NCI-H1436 treated with DMSO at 0.1 percent for 48 hours (cell line): ENCODE measurements at places on chromosomes 11 and 22.

- no peak for DNase-seq
These were observed 19.9 kb downstream of the PACSIN2 start for GRCh38 chr22:42994917-42995562.

GRCh38 chr11:57353852-57354251, 15.7 kb downstream of the P2RX3 start:
- no peak for DNase-seq

DNA sequence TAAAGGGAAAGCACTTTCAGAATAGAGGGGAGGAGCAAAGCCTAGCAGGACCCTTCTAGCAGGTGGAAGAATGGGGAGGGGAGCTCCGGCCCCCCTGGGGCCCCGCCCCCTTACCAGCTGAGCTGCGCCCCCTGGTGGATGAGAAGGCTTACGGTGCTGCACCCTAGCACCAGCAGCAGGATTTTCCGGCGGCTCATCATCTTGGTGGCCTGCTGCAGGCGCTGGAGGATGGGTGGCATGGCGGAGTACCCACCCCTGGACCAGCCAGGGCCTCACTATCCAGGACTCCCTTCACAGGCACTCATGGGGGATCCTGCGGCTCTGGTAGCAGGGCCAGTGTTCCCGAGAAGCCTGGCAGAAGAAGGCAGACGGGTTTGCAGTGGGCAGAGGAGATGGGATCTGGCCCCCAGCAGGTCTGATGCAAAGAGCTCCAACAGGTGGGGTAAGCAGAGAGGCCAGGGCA, 3.8 kb downstream of the GAL3ST3 start:
- no peak for DNase-seq

DNA sequence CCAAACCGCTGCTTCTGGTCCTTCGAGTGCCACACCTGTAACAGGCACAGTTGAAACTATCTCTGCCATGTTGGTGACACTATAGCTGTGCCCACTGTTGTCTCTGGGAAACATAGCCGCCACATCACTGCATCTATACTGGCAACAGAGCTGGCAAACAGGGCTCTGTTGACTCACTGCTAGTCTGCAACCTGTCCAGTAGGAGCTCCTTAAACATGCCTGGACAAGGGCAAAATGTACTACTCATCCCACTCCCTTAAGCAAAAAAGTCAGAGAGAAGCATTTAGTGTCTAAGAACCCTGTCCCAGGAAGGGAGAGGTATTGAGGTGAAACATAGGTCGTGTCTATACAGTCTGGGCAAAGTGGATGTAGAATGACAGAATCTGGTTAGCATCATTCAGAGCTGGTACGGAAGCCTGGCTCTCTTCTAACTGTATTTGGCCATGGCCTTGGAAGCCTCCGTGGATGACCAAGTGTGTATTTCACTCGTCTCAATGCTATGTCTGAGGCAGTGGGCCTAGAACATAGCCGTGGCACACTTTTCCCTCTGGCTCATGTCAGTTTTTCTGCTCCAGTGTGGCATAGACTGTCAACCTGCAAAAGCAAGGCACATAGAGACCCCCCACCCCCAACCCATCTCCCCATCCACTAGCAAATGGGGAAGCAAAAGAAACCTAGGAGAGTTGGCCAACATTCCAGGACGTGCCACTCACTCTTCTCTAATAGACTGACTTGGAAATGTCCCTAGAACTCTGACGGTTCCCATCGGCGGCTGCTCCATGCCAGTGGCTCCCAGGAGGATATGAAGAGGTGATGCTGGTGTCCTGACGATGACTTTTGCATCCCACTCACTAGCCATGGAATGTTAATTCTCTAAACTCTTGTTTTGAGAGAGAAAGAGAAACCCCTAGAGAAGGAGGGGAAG, 21.4 kb upstream of the PISD start:
- no peak for DNase-seq

DNA sequence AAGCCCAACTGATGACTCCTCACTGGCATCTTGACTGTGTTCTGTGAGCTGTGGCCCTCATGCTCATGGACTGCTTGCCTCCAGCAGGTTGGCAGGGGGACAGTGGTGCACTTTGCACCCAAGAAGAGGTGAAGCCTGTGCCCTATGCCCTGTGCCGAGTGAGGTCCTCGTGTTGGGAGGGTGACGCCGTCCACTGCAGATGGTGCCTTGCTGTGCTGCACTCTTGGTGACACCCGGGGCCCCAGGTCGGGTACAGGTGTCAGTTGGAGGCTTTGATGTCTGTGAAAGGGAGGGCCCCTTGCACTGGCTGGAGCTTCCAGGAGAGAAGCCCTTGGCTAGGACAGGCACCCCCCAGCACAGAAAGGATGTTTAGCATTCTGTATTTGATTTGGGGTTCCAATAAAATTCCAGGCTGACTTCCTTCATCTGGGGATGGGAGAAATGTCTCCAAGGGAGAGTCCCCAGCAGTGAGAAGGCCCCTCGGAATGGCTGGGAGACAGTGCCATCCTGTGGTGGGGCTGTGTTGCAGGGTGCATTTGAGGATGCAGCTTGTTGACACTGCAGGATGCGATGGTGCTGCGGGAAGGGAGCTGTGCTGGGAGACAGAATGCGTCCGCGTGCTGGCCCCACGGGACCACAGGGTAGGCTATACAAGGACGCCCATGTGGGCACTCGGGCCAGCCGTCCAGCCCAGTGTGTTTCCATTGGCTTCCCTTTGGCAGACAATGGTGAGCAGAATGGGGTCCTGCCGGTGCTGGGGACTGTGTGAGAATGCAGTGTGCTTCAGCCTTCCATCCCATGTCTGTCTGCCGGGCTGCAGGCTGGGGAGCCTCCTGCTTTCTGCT, 2.5 kb upstream of the ZDHHC8 start:
- DNase-seq: no peak

GRCh38 chr11:39249566-39250365, 2209.7 kb downstream of the LRRC4C start:
- DNase-seq: no peak

DNA sequence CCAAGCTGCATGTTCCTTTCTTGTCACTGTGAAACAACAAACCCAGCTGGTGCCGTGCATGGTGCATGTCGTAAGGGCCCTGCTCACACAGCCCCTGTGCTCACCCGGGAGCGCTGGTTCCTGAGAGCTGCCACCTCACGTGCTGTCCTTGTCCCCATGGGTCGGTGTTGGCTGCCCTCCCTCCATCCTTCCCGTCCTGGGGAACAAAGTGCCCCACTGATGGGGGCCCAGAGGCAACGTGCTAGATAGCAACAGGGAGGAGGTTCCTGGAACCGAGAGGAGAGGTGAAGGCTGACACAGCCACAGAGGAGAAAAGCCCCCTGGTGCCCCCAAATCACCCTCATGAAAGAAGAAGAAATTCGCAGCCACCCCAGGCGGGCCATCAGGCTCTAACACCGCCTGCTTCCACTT, 56.6 kb upstream of the SLC22A12 start:
- no peak for DNase-seq

- DNase-seq: no peak
These were observed 91.7 kb upstream of the CLMP start for GRCh38 chr11:123286761-123287160.
